Fibroblast of mammary gland (primary cell): ENCODE measurements at places on chromosomes 3 and 15.

DNA sequence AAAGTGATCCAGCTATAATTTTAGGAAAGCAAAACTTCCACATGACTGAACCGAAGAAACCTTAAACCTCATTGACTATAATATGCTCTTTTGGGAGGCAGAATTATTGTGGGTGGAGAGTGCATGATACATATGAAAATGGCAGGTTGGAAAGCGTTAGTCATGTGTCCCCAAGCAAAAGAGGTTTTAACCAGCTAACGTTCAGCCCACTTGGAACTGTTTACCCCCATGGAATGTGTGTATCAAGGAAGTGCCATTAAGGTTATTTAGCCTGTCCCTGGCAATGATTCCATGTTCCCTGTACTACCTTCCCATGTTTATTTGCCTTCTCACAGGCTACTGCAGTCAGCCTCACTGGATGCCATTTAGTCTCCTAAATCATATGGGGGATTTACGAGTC lies 44.1 kb upstream of the LRRC58 start:
- DNase-seq: peak; percentile 48

DNA sequence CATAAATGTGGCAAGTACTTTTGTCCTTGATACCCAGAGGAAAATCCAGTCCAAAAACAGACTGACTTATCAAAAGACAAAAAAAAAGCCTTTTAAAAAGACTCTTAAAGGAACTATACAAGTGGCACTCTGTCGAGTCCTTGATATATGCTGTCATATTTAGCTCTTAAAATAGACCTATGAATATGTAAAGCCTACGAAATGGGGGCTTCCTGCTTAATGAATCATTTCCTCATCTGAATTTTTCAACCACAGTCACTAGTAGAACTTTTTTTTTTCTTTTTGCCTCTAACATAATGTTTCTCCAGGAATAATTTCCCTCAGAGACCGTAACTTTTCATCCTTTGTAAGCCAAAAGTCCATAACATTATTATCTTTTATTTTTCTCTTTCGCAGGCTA lies 95.8 kb downstream of the P3H2 start:
- DNase-seq: peak; percentile 46

DNA sequence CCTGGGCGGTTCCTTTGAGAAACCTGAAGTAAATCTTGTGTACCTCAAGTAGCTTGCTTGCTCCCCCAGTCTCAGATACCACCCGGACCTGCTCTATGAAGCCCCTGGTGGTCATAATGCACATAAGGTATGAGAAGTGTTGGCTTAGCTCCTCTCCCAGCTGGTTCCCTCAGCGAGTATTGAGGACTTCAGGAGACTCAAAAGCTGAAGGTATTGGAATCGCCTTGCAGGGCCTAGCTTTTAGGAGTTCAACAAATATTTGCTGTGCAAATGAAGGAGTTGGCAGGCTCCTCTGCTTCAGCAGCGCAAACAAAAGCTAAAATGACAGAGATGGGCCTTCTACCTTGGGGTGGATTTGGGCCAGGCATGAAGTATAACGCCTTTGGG lies 1.7 kb downstream of the CMTM8 start:
- peak; percentile 38 for DNase-seq

GRCh38 chr15:81011593-81011992 lies 10.9 kb downstream of the TLNRD1 start:
- peak; percentile 84 for DNase-seq

- DNase-seq: peak; percentile 49
Measured at GRCh38 chr3:58008141-58009025, at the start of gene FLNB. Gene FLNB, plus strand, starts transcription at chr3:58008422. Its CDS starts 143 bp downstream, at chr3:58008565.

- peak; percentile 38 for DNase-seq
Measured at GRCh38 chr3:37768107-37768809, 93.4 kb upstream of the CTDSPL start.

DNA sequence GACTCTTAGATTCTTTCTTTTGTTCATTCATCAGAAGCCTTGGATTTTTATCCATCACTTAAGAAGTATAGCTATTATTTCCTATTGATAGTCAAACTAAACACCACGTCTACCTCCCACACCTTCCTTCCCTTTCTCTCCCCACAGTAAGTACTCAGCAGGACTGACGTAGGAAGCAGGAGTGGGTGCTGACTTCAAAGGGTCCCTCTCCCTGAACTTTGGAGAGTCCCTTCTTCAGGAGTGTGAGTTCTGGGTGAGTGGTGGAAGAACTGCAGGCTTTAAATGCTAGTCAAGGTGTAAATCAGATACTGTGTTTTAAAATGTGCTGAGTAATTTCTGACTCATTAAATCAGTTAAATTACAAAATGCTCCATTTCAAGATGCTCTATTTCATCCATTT lies 126.5 kb upstream of the BFSP2 start:
- no peak for DNase-seq

- DNase-seq: peak; percentile 34
Measured at GRCh38 chr3:63662500-63662899, 10.0 kb downstream of the SNTN start.

DNA sequence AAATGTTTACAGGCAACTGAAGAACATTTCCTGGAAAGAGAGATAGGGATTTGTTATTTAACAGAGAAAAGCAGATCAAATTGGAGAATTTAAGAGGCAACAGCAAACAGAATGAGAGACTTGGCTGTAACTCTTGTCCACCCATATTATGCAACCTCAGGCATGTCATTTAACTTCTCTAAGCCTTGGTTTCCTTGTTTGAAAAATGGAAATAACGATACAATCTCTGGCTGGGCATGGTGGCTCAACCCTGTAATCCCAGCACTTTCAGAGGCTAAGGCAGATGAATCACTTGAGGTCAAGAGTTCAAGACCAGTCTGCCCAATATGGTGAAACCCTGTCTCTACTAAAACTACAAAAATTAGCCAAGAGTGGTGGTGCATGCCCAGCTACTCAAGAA lies 23.7 kb downstream of the ARRDC4 start:
- DNase-seq: peak; percentile 19

- no peak for DNase-seq
Measured at GRCh38 chr15:67138891-67139855, 73.8 kb downstream of the SMAD3 start.

- no peak for DNase-seq
Measured at GRCh38 chr3:193773266-193774220, 180.5 kb downstream of the OPA1 start.

- DNase-seq: peak; percentile 79
Measured at GRCh38 chr3:197305854-197306253, 7.4 kb upstream of the DLG1 start.

- DNase-seq: no peak
Measured at GRCh38 chr3:55271549-55271948, 215.6 kb downstream of the WNT5A start.
